CD4-positive, alpha-beta T cell (primary cell): ENCODE measurements at places on chromosomes 2 and 18.
A peak's percentile ranks its signal among the peaks of the same experiment; 100 is the strongest.

DNA sequence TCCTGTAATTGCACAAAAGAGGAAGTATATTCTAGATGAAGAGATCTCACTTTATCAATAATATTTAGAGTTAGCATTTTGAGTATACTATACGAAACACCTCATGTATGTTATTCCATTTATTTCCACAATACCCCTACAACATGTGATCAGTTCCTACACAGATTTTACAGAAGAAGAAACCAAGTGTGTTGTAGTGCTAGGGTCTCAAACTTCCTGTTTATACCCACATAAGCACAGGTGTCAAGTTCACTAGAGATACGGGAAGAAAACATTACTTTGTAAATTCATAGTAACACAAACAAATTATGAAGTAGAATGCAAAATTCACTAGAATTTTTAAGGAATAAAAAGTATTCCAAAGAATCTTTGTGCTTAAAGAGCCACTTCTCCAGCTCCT is 46.4 kb downstream of the KCTD18 start:
- no peak for DNase-seq

DNA sequence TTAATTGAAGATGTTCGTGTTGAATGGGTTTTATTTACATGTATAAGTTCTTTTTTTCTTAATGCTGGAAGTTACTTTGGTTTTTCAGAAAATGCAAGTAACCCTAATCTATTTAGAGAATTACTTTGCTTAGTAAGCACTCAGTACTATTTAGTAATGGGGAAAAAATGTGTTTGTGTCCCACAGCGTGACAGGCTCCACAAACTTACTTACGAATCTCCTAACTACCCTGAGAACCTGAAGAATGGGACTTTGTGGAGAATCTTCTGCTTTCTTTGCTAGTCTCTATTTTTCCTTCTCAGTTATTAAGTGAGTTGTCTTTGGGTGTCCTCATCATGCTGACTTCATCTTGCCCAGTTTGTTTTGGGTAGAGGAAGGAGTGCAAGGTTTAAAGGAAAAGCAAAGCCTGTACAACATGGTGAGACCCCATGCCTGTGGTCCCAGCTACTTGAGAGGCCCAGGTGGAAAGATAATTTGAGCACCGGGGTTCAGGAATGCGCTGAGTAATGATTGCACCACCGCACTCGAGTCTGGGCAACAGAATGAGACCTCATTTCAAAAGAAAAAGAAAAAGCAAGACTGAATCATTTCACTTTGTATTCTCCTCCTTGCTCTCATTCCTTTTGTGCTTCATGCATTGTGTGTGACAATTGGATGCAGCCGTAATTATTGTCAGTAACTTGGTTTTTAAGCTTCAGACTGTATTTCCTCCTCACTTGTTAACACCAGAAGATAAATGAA is 10.2 kb downstream of the NEDD4L start:
- DNase-seq: no peak

DNA sequence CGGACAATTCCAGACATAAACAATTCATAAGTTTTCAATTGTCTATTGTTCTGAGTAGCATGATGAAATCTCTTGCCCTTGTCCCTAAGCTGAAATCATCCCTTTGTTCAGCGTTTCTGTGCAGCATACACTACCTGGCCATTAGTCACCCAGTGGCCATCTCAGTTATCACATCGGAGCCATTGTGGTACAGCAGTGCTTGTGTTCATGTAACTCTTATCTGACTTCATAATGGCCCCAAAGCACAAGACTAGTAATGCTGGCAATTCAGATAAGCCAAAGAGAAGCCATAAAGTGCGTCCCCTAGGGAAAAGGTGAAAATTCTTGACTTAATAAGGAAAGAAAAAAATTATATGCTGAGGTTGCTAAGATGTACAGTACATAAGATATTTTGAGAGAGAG is 127.2 kb downstream of the FHOD3 start:
- no peak for DNase-seq

GRCh38 chr2:82023710-82024109 is 1719.2 kb upstream of the LRRTM1 start:
- DNase-seq: no peak

DNA sequence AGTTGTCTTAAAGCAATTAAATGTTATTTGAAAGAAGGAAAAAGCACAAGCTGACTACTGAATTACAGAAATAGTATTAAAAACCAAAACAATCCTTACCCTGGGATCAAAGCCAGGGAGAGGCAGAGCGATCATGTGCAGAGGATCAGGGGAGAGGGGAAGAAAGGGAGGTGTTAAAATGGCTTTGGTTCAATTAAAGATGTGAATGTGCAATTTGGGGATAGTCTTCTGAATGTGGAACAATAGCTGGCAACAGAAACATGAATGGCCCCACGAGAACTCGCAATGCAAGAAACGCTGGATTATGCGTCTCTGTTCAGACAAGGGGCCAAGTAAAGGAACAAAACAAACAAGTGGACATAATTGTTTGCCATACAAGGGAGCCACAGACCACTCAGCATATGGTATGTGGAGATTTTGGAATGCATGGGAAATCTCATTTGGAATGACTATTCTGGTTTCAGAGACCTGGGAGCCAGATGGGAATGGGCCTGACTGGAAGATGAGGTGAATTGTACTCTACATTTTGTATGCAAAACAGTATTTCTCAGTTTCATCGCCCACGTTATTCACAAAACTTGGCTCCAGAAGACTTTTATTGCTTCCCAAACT is 155.4 kb downstream of the SLC4A3 start:
- DNase-seq: no peak

DNA sequence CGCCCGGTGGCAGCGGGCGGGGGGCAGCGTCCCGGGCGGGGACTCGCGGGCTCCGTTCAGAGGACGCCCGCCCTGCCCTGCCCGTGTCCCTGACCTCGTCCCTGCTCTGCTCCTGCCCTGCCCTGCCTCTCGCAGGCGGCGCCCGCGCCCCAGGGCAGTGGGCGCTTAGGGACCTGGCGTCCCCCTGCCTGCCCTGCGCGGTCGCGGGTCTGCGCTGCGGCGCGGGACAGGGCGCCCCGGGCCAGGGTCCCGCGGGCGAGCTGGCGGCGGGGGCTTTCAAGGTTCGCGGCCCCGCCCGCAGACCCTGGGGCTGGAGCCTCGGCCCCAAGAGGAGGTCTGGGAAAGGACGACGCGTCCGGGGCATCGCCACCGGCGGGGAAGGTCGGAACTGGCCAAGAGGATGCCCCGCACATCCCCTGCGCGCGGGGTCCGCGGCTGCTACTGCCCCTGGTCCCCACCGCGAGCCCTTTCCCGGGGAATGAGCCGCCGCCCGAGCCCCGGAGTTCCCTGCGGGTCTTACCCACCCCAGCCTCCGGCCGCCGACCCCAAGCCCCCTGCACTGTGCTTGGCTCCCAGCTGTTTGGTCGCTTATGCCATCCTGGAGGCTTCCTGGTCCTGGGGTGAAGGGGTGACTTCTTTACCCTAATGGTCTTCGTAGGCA is 679 bp downstream of the RNF144A start:
- DNase-seq: no peak

DNA sequence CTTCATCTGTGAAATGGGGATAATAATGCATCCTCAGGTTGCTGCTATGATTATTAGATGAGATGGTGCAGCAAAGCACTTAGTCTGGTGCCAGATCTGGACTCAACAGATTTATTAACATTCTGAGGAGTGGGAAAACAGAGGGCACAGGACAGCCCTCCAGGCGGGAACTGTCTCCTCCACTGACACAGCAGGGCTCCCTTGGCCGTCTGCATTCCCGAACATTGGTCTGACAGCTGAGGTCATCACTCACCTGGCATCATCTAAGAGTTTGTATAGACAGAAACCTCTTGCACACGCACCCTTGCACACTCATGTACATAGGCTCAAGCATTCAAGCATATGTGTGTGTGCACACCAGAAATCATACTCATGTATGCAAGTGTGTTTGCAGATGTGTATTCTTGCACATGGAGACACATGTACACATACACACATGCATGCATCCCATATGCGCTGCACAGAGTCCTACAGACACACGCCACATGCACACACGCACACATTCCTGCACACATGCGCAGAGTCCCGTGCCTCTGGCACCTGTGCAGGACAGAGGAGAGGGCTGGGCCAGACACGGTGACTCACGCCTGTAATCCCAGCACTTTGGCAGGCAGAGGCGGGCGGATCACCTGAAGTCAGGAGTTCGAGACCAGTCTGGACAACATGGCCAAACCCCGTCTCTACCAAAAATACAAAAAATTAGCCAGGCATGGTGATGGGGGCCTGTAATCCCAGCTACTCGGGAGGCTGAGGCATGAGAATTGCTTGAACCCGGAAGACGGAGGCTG is 173.3 kb upstream of the GLI2 start:
- DNase-seq: no peak

- DNase-seq: peak; percentile 66
Observed at GRCh38 chr2:84849271-84849952, 31.5 kb downstream of the TRABD2A start.

GRCh38 chr2:173064151-173064805 is 11.4 kb upstream of the MAP3K20 start:
- no peak for DNase-seq

DNA sequence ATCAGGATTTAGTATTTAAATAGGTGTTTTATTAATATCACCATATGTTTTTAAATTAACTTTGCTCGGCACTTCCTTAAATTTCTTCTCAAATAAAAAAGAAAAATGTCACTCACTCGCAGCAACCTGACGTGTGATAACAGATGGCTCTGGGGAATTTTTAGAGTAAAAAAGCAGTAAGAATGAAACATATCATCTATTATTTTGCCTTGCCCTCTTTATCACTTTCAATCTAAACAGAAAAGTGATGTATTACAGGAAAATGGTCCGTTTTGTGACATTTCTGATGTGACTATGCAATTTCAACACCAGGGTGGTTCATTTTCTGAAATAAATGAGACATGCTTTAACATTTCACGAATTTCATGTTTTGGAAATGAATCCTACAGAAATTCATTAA is 1368.0 kb upstream of the LRRTM1 start:
- DNase-seq: no peak

DNA sequence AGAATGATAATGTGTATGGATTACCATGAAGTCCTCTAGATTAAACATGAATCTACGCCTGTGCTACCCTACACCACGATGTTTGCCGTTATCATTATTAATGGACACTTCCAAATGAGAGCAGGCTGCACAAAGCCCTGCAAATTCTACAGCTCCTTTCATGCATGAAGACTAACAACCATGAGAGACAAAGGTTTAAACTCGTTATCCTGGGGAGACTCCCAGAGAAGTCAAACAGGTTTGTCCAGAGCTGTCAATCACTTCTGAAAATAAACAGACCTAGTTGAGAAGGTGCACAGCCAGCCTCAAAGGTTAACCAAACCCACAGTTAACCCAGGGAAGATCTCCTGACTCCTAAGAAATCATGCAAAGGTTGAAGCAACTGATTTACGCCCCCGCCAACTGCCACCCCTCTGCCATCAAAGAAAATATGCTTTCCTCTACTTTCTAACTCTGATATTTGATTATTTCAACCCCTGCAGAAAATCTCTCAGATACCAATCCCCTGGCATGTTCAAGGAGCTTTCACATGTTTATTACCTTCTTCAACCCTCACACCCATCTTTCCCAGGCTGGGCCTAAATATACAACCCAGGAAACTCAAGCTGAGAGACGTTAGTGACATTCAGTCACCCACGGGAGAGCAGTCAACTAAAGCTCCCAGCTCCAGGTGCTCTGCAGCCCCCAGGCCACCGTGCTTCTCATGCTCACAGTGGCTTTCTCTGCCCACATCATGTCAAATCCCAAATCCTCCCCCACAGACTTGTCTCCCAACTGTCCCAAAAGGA is 35.9 kb downstream of the MYO5B start:
- no peak for DNase-seq

DNA sequence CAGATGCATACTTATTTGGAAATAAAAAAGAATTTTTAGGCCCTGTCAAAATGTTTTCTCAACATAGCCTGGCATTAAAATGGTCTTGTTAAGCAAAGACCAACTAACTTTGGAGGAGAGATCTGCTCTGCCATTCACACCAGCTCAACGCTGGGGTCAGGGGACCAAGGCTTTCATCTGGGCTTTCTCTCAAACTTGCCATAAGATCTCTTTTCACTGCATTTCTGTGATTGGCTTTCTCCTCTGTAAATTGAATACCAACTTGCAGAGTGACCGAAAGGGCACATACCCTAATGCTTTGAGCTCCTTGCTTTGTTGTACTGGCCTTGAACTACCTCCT is 71.2 kb downstream of the MYCN start:
- DNase-seq: no peak

DNA sequence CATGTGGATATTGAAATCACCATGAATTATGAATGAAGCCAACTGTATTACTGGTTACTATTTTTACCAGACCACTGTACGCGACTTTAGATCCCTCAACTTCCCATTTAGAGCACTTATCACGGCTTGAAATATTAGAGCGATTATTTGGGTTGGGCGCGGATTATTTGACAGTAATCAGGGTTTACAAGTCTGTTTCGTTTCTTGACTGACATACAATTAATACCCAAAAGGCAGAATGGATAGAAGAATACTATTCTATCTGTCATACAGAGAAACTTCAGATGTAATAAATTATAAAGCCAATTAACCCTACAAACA is 496 bp upstream of the NAPG start:
- DNase-seq: no peak

GRCh38 chr2:80971-81736 is 34.8 kb upstream of the FAM110C start:
- no peak for DNase-seq

GRCh38 chr2:128727914-128728313 is 409.2 kb upstream of the HS6ST1 start:
- no peak for DNase-seq

GRCh38 chr2:112181571-112182290 is 43.5 kb downstream of the FBLN7 start:
- DNase-seq: peak; percentile 79

GRCh38 chr2:238423561-238424312 is 3.0 kb upstream of the ASB1 start:
- DNase-seq: no peak

- DNase-seq: no peak
Observed at GRCh38 chr2:67954093-67954748, 108.6 kb downstream of the C1D start.

DNA sequence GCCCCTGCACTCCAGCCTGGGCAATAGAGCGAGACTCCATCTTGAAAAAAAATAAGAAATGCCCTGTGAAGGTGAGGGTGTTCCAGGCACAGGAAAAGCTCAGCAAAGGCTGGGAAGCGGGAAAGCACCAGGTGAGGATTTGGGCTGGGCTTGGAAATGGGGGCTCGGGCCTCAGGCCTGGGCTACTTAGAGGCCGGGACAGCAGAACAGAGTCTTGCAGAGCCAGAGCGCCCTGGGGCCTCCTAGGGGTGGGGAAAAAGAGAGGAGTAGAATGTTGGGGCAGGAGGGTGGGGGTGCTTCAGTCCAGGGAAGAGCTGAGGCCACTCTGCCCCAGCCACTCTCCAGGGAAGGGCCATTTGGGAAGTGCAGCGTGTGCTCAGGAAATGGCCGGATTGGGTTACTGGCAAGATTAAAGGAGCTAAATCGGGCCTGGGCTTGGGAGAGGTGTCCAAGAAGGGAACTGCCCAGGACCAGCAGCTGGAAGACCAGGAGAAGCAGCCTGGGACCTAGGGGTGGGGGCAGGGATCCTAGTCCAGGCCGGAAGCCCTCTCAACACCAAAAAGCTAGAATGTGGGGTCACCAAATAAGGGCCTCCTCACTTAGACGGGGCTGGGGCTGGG is 13.8 kb upstream of the DES start:
- DNase-seq: no peak

- DNase-seq: no peak
Observed at GRCh38 chr2:223563462-223563861, 38.7 kb downstream of the SCG2 start.
